Endothelial cell of coronary artery (primary cell): ENCODE measurements at places on chromosomes 13 and 19. TPM values are rescaled to one million over a fixed set of nuclear protein-coding genes. Genes with fewer than 3 reads are reported as not detected.

Gene ZNF571
- 1.3 and 2.1 TPM in 2 replicates for total RNA-seq

Gene APOC4
- total RNA-seq = not detected in 2 replicates

Gene SIX5
- 3.3 and 6.3 TPM in 2 replicates for total RNA-seq

Gene MUC16
- under 0.01 TPM in 1 of 2 replicates, not detected in the other for total RNA-seq

Gene SPACA4
- total RNA-seq = not detected in 2 replicates

Gene ODAD3
- total RNA-seq = 0.09 and 0.28 TPM in 2 replicates
